ENCODE measurements at places on chromosomes 1 and 21.

DNA sequence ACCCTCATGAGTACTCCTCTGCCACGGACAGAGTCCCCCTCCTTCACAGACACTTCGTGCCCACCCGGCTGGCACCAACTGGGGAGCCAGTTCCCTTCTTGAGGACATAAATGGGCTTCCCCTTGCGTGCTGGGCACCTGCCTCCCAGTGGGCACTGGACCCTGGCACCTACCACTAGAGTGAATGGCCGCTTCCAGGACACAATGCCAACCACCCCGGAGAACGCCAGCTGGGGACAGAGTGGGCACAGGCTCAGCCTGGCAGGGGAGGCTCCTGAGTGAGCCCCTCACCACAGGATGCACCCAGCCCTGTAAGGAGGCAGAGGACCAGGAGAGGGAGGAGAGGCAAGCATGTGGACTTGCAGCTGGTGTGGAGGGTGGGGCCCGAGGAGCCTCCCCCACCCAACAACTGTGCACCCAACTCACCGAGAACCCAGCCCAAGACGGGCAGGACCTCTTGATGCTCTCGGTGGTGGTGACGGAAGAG is 1.0 kb downstream of the ENTREP3 start:
- DNase-seq: no peak

DNA sequence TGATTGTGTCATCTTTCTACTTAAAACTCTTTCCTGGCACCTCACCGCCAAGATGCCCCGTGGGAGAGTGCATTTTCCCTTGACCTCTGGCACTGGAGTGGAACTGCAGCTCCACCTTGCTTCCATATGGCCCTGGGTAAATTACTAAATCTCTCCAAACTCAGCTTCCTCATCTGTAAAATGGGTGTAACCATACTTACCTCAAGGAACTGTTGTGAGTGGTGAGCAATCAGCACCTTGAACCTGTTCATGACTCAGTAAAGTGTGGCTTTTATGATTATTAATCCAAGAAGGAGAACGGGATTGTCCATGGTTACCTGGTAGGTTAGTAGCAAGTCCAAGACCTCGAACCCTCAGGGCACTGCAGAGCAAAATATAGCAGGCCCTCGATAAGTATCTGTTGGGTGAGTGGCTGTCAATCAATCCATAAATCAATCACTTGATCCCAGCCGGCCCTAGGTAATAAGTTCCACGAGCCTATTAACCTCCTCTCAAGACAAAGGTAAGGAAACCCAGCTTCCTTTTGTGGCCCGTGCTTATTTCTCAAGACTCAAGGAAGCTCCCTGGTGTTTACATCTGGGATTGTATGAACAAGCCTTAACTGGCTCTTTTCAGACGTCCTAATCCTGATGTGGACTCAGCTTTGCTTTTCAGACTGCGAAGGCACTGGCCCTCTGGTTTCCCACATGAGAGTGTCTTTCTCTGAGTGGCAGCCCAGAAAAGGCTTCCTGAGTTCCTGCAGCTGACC is 114.0 kb upstream of the GJB5 start:
- DNase-seq: no peak

DNA sequence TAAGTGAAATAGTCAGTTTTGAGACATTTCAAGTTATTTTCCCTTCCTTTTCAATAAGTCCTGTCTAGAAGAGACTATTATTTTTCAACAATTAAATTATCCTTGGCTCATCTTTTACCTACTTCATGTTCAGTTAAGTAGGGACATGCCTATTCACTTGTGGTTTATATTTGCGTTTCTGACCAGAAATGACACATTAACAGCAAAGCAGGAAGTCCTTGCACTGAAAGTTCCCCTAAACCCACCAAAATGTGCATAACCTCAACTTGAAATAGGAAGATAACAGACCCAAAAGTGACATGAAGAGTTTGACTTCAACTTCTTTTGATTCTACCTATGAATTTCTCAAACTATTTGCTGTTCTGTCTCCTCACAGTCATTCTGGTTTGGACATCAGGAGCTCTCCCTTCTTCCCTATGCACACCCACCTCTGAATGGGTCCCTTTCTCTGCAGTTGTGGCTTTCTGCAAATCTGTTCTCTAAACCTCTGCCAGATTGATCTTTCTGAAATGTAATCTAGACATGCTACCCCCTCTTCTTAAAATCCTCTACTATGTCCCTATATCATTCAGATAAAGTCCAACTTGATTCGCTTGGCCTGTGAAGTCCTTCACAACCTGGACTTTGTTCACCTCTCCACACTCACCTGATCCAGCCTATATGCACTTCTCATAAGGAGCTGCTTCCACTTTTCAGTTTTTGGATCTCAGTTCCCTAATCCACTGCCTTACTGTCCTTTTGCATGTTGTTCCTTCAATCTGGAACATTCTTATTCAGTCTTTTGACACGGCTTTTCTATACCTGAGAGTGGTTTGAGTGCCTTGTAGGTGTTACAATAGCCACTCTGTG is 661.5 kb upstream of the ADGRL4 start:
- no peak for DNase-seq

GRCh38 chr1:160888926-160889325 is 3.9 kb upstream of the ITLN1 start:
- no peak for DNase-seq

DNA sequence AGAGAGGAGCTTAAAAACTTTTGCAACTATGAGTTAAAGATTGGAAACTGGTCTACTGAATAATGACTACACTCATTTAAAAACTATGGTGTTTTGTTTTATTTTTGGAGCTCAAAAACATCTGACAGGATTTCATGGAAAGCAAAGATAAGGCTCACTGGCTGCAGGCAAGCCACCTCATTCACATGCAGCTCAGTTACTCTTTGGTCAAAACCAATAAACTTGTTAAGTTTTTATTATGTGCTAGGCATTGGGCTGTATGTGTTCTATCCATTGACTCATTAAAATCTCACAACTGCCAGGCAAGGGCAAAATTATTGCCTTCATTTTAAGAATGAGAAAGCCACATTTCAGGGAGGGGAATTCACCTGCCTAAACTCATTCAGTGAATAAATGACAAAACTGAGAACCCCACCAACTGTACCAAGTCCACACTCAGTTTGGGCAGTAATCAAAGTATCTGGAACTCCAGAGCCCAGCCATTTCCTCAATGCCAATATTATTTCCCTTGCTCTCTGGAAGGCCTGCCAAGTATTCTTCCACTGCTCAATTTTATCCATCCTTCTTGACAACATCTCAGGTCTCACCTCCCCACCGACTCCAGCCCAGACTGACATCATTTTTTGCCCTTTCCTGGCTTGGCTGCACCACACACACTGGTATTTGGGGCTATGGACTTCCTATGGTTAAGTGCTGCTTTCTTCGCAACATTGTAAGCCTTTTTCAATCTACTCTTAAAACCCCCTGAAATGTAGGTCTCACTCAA is 401.1 kb upstream of the NFIA start:
- DNase-seq: no peak

DNA sequence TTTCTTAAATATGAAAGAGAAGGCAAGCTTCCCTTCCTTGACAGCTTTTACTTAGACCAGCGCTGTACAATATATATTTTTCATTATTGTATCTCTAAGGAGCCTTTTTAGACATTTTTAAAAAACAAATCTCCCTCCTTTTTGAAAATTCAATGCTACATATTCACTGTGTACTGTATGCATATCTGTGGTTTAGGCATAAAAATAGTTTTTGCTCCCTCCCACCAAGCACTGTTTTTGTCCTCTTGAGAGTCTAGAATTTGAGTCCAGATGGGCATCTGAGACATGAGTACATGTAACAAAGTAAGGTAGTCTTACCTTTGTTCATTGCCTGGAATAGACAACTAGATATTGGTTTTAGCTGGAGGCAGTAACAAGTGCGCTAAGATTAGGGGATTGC is 488.5 kb upstream of the RUNX1 start:
- no peak for DNase-seq

DNA sequence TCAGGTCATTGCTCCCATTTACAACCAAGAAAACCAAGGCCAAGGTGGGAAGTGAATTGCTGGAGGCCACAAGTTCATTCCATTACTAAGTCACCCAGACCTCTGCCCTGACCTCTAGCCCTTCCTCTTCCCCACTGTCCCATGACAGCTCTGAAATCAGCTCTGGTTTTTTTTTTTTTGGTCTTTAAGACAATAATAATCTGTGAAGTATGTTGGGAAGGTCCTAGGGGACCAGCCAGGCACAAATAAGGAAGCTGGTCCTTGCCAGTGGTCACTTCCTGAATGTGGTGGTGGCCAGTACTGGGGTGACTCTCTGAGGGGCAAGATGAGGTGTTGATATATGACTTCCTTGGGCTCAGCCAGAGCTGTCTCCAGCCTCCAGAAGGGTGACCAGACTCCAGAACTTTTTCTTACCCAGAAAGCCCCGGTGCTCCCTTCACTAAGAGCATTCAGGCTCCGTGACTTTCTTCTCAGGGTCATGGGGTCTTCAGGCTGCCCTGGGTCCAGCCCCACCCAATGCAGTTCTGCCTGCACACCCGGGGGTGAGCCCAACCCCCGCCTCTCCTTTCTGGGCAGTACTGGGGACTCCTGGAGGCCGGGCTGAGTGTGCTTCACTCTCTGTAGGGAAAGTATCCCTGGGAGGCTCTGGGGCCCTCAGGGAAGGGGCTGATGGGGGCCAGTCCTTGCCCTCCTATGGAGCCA is 159.6 kb downstream of the PTPRU start:
- DNase-seq: no peak

- no peak for DNase-seq
Observed at GRCh38 chr1:93448292-93448982, 519 bp downstream of the FNBP1L start.

DNA sequence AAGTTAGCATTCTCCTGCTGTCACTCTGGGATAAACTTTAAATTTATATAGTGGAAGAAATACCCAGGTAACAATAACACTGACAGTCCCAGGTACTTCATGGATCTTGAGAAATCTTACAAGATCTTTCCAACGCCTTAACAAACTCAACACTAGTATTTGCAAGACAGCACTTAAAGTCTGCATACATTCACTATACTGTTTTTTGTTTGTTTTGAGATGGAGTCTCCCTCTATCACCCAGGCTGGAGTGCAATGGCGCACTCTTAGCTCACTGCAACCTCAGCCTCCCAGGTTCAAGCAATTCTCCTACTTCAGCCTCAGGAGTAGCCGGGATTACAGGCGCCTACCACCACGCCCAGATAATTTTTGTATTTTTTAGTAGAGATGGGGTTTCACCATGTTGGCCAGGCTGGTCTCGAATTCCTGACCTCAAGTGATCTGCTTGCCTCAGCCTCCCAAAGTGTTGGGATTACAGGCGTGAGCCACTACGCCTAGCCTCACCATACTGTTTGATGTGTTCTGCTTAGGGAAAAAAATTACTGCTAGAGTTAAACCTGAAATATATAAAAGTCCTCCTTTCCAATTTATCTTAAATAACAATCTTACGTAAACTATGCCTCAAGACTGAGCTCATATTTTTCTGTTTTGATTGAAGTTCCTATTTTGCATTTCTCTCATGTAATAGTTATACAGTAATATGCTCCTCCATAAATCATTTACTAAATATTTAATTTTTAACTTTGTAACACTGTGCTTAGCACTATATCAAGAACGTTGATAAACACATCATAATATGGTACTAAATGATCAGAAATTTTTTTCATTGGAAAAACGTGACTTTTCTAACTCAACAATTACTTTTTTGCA is 17.5 kb downstream of the EYA3 start:
- no peak for DNase-seq

DNA sequence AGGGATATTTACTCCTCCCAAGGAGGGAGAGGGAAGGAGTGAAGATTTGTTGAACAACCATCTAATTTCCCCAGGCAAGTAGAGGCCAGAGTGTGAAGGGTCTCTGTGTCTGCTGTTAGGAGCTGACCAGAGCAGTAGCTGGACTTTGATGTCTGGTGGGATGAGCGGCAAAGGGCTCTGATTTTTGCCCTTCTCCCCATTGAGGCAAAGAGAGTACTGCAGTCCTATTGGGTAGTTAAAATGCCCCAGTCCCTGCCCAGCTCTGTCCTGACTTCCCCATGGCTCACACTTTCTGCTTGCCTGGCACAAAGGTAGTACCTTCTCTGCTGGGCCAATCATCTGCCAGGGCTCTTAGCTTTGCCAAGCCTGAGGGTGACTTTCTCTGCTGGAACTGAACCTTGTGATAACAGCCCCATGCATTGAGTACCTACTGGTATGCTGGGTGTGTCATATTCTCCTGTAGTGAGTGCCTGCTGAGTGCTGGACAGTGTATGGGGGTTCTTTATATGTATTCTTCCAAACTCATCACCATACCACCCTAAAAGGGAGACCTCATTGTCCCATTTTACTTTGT is 64.0 kb upstream of the SELENON start:
- DNase-seq: no peak

DNA sequence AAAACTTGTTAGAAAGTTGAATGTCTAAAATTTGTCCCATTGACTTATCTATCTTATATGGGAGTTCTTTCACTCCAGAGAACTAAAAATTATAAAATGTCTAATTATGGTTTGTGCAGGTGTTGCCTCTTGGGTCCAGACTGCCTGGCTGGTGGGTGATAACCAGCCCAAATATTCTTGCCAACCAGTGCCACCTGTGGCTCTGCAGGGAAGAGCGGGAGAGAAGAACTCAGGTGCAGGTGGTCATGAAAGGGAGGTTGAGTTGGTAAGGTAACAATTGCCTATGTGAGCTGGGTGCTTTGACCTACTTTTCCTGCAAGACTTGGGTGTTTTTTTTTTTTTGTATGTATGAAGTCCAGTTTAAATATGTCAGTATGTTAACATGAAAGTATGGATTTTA is 10.2 kb downstream of the RPS6KC1 start:
- DNase-seq: no peak

DNA sequence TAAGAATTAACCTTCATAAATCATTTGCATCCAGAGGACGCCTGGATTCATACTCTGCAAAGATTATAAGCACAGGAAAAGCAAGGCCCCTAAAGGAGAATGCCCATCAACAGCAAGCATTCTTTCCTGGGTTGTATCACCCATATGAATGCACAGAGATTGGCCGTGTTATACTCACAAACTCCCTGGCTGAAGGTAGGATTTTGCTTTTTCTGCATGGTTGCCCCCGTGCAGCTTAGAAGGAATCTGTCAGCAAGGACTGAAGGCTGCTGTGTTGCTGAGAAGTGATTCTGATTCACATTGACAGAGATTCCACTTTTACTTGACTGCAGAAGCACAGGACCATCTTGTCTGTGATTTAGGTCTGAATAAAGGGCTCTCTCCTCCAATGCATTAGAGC is 283.0 kb downstream of the LRRIQ3 start:
- DNase-seq: no peak
